ENCODE measurements at places on chromosomes 11 and 22.

DNA sequence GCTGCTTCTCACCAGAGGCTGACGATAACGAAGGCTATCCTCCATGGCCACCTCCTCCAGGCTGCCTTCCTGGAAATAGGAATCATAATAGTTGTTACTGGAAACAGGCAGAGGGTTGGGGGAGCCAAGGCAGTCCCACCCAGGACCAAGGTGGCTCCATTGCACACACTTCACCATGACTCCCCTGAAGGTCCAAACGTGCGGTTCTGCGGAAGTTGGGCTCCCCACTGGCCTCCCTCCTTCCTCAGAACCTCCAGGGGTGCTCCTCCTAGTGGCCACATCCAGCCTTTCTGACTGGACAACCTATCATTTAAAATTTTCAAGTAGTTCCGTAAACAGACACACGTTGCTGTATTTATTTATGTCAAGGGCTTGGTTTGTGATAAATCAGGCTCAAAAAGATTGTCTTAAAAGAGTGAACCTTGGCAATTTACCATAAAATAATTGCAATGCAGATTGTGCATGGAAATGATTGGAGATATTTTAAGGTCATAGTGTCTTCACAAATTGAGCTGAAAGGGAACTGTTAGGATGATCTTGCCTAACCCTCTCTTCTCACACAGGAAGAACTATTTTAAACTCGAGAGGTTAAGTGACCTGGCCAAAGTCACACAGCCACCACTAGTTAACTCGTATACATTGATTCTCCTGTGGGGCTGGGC is 1.4 kb upstream of the TCN2 start:
- DNase-seq, result no peak

- DNase-seq, result no peak
Observed at GRCh38 chr22:36894266-36894665, 19.2 kb upstream of the CSF2RB start.

DNA sequence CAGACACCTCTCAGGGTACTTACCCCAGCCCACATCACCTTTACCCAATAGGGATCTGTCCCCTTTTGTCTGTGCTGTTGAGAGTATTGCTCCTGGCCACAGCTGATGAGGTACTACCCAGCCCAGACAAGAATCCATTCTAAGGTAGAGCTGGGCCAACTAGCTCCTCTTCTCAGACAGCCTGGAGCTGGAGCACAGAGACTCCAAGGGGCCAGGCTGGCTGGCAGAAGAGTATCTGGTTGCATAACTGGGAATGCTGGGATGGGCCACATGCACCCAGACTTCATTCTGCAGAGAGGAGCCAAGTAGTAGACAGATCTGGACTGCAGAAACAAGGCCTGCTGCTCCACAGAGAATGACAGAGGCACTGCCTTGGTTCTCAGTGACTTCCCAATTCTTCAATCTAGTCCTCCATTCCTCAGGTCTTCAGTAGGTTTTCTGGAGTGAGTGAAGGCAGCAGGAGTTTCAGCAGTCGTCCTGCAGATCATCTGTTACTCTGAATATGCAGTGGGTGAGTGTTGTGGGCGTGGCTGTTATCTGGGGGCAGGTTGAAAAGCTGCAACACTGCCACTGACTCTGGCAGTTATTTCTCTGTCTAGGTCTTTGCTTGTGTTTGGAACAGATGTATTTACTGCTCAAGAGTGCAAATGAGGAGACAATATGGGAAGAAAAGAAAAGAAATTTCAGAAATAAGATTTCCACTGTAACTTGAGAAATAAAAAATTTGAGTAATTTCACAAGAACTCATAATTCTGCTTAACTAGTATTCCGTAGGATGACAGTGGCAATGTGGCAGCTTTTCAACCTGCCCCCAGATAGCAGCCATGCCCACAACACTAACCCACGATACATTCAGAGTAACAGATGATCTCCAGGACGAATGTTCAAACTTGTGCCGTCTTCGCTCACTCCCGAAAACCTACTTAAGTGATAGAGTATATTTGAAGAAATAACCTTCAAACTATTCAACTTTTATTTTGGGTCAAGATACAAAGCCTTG is 34.9 kb downstream of the MAPK1 start:
- no peak for DNase-seq

GRCh38 chr11:64334764-64335735 is 5.0 kb upstream of the CCDC88B start:
- DNase-seq, result no peak

DNA sequence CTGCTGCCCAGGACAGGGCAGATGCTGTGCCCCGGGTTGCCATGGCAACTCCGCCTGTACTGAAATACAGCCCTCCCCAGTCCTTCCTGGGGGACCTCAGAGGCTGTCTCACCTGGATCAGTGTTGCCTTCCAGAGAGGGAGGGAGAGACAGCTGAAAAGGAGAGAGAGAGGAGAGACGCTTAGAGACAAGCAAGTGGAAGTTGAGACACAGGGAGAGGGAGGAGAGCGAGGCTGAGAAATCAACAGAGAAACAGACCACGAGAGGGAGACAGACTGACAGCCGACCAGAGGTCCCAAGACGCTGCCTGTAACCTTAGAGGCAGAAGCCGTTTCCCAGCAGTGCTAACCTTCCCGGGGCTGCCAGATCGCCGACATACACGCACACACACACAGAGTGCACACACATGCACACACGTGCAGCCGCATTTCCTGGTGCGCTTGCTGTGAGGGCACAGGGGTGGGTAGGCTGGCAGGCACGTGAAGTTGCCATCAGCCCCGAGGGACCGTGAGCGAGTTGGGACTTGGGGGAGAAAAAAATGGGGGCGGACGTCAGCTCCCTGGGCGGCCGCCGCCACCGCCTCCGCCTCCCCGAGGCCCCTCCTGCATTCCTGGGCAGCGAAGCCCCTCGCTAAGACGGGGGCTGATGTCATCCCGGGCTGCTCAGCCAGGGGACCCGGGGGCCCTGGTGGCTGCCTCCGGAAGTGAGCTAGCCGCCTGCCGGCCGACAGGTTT is 88.6 kb upstream of the CRYBB3 start:
- DNase-seq, result no peak

DNA sequence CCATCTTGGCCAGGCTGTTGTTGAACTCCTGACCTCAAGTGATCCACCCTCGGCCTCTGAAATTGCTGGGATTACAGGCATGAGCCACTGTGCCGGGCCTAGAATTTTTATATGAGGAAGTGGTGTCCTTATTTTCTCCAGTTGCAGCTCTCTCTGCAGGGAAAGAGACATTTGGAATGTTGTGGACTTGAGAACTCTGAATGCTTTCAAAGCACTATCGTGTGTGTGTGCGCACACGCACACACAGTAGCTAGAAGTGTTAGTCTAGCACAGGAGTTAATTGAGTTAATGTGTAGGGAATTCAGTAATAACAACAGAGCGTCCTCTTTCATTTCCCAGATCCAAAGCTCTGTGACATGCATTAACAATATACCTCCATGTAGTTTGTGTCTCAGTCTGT is 164.0 kb upstream of the RASSF10 start:
- DNase-seq, result no peak

DNA sequence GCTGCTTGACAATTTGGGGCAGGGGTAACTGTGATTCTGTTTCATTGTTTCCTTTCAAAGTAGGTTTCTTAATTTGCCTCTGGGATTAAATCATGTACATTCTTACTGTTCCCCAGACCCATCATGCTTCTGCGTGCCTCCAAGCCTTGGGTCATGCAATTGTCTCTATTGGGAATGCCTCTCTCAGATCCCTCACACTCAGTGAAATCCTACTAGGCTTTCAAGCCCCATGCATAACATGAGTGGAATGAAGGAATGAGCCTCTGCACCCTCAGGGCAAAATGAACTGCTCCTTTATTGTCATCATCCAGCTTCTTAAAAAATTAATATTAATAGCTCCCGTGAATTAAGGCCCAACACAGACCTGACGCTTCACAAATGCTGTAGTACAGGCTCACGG is 381.7 kb downstream of the TENM4 start:
- no peak for DNase-seq

GRCh38 chr22:36405671-36406538 is 18.1 kb upstream of the MYH9 start:
- DNase-seq, result peak; percentile 9

- peak; percentile 4 for DNase-seq
Observed at GRCh38 chr11:65262381-65262680, 569 bp downstream of the POLA2 start.

GRCh38 chr11:120216426-120217102 is 5.7 kb downstream of the OAF start:
- no peak for DNase-seq

DNA sequence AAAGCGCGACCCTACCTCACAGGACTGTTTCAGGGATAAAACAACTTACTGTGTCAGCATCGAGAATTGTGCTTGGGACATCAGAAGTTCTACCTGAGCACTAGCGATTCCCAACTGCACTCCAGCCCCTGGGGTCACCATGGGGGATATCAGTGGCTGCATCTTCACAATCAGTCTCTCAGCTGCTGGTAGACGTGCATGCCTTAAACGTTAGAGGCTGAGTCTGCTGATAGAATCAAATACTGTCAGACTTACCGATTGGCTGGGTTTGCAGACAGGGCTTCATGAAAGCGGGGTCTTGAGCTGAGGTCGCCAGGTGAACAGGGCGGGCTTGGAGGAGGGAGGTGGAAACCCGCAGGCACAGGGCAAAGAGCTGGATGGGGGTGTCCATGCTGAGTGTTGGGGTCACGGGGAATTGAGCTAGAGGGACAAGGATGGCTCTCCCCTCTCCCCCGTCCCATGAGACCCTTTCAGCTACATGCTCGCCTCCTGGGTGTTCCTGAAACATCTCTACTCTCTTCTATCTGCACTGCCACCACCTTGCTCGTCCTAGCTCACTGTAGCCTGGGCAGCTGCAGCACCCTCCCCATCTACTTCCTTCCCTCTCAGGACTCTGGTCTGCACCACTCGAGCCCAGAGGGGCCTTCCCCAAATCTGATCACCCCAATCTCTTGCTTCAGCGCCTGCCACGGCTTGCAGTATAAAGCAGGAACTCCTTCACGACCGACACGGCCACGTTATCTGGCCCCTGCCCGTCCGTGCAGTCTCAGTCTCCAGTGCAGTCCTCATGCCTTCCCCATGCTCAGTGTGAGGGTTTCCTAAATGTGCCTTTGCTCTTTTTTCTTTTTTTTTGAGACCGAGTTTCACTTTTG is 43.5 kb downstream of the ST14 start:
- DNase-seq, result no peak

- no peak for DNase-seq
Observed at GRCh38 chr22:35352214-35353111, 28.4 kb upstream of the HMOX1 start.

DNA sequence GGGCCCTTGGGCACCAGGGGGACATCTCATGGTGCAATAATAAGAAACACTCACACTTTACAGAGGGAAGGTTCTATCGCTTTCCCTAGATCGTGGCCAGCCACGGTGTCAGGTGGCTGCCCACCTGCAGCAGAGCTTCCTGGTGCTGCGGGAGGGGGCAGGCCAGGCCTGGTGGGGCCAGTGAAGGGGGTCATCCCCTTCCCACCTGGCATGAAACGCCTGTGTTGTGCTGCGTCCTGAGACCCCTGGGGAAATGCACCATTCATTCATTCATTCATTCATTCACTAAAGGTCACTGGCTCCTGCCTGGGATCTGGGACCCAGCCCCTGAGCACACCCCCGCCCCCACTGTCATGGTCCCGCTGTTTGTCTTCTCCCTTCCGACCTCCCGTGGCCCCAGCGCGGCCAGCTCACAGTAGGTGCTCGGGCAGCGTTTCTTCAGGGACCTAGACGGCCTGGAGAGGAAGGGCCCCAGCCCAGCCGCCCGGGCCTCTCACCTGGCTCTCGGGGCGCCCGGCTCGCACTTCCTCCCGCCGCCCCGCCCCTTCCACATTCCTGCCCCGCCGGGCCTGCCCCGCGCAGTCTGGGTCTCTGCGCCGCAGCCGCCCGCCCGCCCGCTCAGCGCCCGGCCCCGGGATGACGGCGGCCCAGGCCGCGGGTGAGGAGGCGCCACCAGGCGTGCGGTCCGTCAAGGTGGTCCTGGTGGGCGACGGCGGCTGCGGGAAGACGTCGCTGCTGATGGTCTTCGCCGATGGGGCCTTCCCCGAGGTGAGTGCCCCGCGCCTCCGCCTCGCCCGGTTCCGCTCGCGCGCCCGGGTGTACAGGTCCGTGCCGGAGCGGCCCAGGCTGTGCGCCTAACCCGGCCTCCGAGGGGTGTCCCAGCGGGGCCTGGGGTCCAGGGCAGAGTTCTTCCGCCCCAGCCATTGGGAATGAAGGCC is at the start of gene RHOD:
TSS of gene RHOD (plus strand) at position 581 of the 938 bp plus-strand sequence. CDS start at position 637, 56 bp downstream.
- no peak for DNase-seq

- DNase-seq, result no peak
Observed at GRCh38 chr11:2419638-2420501, 19.3 kb downstream of the TSSC4 start.

- DNase-seq, result no peak
Observed at GRCh38 chr22:40279017-40279416, 67.3 kb upstream of the ADSL start.

GRCh38 chr11:122998727-122999366 is 17.2 kb upstream of the BSX start:
- no peak for DNase-seq

DNA sequence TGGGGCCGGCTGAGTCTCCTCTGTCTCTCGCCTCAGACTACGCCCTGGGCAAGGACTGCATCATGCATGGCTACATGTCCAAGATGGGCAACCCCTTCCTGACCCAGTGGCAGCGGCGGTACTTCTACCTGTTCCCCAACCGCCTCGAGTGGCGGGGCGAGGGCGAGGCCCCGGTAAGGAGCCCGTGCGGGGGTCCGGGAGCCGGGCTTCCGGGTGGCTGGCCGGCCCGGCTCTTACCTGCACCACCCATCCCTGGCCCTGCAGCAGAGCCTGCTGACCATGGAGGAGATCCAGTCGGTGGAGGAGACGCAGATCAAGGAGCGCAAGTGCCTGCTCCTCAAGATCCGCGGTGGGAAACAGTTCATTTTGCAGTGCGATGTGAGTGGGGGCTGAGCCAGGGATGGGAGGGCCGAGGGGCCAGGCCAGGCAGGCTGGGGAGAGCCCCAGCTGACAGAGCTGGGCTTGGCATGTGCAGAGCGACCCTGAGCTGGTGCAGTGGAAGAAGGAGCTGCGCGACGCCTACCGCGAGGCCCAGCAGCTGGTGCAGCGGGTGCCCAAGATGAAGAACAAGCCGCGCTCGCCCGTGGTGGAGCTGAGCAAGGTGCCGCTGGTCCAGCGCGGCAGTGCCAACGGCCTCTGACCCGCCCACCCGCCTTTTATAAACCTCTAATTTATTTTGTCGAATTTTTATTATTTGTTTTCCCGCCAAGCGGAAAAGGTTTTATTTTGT is 4.1 kb upstream of the ANKRD13D start:
- DNase-seq, result no peak
